Iris pigment epithelial cell (primary cell): ENCODE measurements at places on chromosomes 3 and 15.
A peak's percentile ranks its signal among the peaks of the same experiment; 100 is the strongest.

- no peak for DNase-seq
These were observed 180.8 kb downstream of the PYDC2 start for GRCh38 chr3:191641789-191642188.

DNA sequence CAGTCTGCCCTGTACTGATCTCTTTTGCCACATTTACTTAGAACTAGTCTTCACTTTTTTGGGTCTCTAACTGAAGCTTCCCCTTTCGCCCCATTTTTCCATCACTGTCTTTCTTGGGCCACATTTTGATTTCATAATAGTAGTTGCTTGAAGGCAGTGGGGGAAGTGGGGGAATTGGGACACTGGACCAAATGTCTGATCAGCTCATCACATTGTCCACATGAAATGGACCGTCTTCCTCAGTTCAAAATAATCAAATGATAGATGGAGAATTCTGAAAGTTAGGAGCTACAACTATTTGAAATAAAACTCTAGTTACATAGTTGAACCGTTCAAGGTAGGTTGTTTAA lies 747 bp downstream of the PDCD6IP start:
- no peak for DNase-seq

GRCh38 chr15:70098153-70098460 lies 390 bp upstream of the TLE3 start:
- DNase-seq, result no peak

- DNase-seq, result no peak
These were observed 110.8 kb downstream of the TNIK start for GRCh38 chr3:171349392-171349791.

GRCh38 chr15:41695750-41696436 lies 35.7 kb downstream of the MGA start:
- peak; percentile 77 for DNase-seq
